Airway epithelial cell (primary cell): ENCODE measurements at places on chromosomes 16 and 17. TPM values are rescaled to one million over a fixed set of nuclear protein-coding genes. Genes with fewer than 3 reads are reported as not detected.

Gene YBX2
- 0.51 and 0.63 TPM in 2 replicates for total RNA-seq

Gene KNOP1
- total RNA-seq, result 13.2 and 25.9 TPM in 2 replicates

Gene PYDC1
- total RNA-seq, result not detected in 2 replicates

Gene TP53TG3C
- not detected in 2 replicates for total RNA-seq

Gene PRSS8
- total RNA-seq, result 80.0 and 81.1 TPM in 2 replicates

Gene MMP15
- 11.2 and 13.1 TPM in 2 replicates for total RNA-seq

Gene MFAP4
- not detected in 2 replicates for total RNA-seq

Gene GPR179
- not detected in 2 replicates for total RNA-seq

Gene RILP
- 9.5 and 11.1 TPM in 2 replicates for total RNA-seq

Gene GUCY2D
- total RNA-seq, result 0.14 and 0.84 TPM in 2 replicates

Gene NPIPB6
- total RNA-seq, result 0.49 TPM in 1 of 2 replicates, not detected in the other

Gene RRAD
- 73.8 and 96.6 TPM in 2 replicates for total RNA-seq

Gene CASKIN1
- total RNA-seq, result 0.42 and 0.46 TPM in 2 replicates

Gene NOTUM
- not detected in 2 replicates for total RNA-seq

Gene AOC3
- total RNA-seq, result under 0.01 and 0.07 TPM in 2 replicates

Gene SGCA
- 0.21 TPM in 1 of 2 replicates, not detected in the other for total RNA-seq
